ENCODE measurements at places on chromosomes 16 and 17. TPM values are rescaled to one million over a fixed set of nuclear protein-coding genes. Genes with fewer than 3 reads are reported as not detected.

The STX1B gene
- 3.5 TPM for total RNA-seq

The TBC1D16 gene
- 51.4 TPM for total RNA-seq

The CIAPIN1 gene
- 21.0 TPM for total RNA-seq

The ZSCAN10 gene
- total RNA-seq = not detected

The RAB11FIP4 gene
- 0.16 TPM for total RNA-seq

The SHISA6 gene
- not detected for total RNA-seq

The CDK5R1 gene
- 0.32 TPM for total RNA-seq

The AGRP gene
- total RNA-seq = not detected

The NPIPB13 gene
- total RNA-seq = 1.7 TPM

The SDR42E2 gene
- under 0.01 TPM for total RNA-seq

The HBQ1 gene
- total RNA-seq = not detected

The SLC38A8 gene
- not detected for total RNA-seq

The KRTAP1-1 gene
- total RNA-seq = not detected

The SLC47A1 gene
- total RNA-seq = not detected

The ERCC4 gene
- 6.1 TPM for total RNA-seq

The USP36 gene
- 10.6 TPM for total RNA-seq

The TBC1D3C gene
- not detected for total RNA-seq

The LYZL6 gene
- not detected for total RNA-seq

The RNF222 gene
- total RNA-seq = not detected

The KRT33B gene
- total RNA-seq = not detected

The TRIM37 gene
- 38.6 TPM for total RNA-seq

The KLHL10 gene
- total RNA-seq = 0.16 TPM

The CDK12 gene
- 17.2 TPM for total RNA-seq

The BCL6B gene
- total RNA-seq = under 0.01 TPM

The DYNLL2 gene
- total RNA-seq = 17.7 TPM

The TNS4 gene
- not detected for total RNA-seq

The KATNIP gene
- 18.8 TPM for total RNA-seq

The UBE2Z gene
- total RNA-seq = 45.4 TPM

The TBCD gene
- 53.3 TPM for total RNA-seq

The ATAD5 gene
- total RNA-seq = 0.17 TPM

The TMIGD1 gene
- total RNA-seq = not detected

The WNK4 gene
- 0.09 TPM for total RNA-seq

The SCIMP gene
- total RNA-seq = not detected

The TNK1 gene
- 0.09 TPM for total RNA-seq

The HNF1B gene
- not detected for total RNA-seq

The CUEDC1 gene
- 10.2 TPM for total RNA-seq

The PPP1R9B gene
- total RNA-seq = 37.4 TPM

The GABARAP gene
- 205 TPM for total RNA-seq

The MT1A gene
- total RNA-seq = not detected

The TBC1D3L gene
- 2.4 TPM for total RNA-seq

The ARSG gene
- total RNA-seq = 1.2 TPM

The TP53TG3F gene
- total RNA-seq = not detected

The KRT31 gene
- not detected for total RNA-seq

The G6PC1 gene
- total RNA-seq = not detected

The GCGR gene
- total RNA-seq = not detected

The PSMD7 gene
- 61.0 TPM for total RNA-seq

The STH gene
- total RNA-seq = not detected

The TAC4 gene
- total RNA-seq = not detected

The KRTAP1-5 gene
- not detected for total RNA-seq

The TPSD1 gene
- total RNA-seq = not detected

The CCL4 gene
- total RNA-seq = not detected

The VMO1 gene
- total RNA-seq = 1.2 TPM

The TMEM98 gene
- 102 TPM for total RNA-seq

The MRM3 gene
- total RNA-seq = 21.8 TPM

Data from bronchial smooth muscle cell (primary cell).